ENCODE measurements at places on chromosomes 12 and 14.

DNA sequence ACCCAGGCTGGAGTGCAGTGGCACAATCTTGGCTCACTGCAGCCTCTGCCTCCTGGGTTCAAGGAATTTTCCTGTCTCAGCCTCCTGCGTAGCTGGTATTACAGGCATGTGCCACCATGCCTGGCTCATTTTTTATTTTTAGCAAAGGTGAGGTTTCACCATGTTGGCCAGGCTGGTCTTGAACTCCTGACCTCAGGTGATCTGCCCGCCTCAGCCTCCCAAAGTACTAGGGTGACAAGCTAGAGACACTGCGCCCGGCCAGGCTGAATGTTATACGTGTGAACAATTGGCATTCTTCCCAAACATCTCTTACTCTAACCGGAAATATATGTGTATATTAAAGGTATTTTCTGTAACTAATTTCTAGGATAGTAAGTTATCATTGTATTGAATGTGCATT is 13.2 kb upstream of the LIMA1 start:
- DNase-seq = no peak

- no peak for DNase-seq
Observed at GRCh38 chr14:91843437-91843836, 23.9 kb downstream of the TC2N start.

DNA sequence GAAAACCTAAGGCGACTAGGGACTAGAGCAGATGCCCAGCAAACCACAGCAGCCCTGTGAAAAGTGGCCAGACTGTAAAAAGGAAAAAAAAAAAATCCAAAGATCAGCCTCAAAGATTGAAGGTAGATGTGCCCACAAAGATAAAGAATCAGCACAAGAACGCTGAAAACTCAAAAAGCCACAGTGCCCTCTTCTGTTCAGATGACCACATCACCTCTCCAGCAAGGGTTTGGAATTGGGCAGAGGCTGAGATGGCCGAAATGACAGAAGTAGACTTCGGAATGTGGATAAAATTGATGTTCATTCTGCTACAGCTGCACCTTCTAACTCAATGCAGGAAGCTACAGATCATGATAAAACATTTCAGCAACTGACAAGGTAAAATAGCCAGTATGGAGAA is 154.4 kb downstream of the GPHN start:
- DNase-seq = peak; percentile 54

DNA sequence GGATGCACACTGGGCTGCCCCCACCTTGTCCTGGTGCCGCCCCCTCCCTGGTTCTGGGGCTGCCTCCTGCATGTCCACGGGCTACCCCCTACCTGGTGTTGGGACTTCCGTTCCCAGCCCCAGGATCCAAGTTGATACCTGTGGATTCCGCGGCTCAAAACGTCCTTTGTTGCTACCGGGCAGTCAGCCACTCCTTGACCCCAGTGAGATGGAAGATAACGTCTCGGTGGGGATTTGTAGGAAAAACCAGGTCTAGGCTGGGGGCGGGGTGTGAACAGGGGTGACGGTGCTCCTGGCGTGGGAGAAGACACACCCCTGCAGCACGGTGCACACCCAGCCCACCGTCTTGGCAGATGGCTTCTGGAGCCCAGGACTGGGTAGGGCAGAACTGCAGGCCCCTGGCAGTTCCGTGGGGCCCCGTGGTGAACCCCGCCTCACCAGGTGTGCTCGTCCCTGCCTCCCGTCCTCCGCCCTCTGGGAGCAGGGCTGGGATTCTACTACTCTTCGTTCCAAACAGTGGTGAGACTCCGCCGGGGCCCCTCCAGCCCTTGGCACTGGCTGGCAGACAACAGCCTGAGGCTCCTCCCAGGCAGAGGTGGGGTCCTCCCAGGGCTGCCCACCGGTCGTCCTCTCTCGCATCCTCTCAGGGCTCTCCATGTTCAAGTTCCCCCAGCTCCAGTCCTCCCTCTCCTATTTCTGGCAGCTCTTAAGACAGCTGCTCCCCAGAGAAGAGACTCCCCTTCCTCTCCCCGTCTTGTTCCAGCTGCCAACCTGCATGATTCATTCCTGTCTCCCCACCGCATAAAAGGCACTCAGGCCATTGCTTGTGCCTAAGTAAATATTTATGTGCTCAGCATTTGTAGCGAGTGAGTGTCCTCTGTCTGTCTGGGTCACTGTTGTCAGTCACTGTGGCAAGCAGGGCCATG is 75.5 kb downstream of the FBXL14 start:
- DNase-seq = peak; percentile 37

DNA sequence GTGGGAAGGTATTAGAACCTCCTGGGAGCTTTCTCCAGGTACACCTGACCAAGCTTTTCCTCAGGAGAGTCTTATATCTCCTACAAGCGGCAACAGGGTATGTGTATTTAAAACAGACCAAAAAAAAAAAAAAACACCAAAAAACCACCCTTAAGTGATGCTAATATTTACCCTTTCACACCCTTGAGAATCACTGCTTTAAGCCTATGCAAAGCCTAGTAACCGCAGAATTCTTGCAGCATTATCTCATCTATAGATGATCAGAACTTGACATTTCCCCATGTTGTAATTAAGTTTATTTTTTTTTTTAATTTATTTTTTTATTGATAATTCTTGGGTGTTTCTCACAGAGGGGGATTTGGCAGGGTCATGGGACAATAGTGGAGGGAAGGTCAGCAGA is 19.3 kb downstream of the ZNF641 start:
- DNase-seq = no peak

GRCh38 chr12:89840162-89840922 is 131.7 kb upstream of the ATP2B1 start:
- no peak for DNase-seq

- peak; percentile 13 for DNase-seq
Observed at GRCh38 chr12:83199069-83199468, 512.4 kb downstream of the TMTC2 start.

DNA sequence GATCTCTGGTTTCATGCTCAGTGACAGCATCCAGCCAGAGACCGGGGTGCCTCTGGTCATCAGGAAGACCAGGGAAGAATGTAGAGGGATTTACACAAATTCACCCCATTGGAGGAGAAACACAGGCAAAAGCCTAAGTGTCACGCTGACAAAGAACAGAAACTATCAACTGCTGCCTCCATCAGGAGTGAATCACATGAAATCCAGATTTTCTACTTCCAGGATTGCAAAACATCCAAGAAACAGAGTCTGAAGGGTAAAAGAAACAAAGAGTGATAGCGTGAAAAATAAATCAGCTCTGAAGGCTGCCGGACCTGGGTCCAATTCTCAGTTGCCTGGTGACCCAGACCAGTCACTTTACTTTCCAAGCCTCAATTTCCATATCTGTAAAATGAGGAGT is 136.1 kb upstream of the MAP1LC3B2 start:
- peak; percentile 50 for DNase-seq

DNA sequence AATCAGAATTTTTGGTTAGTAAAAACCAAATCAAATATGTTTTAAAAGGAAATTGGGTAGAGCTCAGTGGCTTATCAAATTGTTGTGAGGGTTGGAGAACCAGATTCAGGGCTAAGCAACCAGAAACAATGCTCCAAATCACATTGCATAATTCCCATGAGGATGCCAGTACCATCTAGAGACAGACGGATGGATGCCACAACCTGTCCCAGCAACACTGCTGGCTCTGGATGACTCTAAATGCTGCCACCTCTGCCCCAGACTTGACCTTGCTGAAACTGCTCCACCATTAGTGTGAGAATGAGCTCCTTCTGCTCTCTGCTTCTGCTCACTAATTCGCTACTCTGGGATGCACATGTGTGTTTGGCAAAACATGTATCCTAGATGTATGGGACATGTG is 43.9 kb downstream of the FRS2 start:
- DNase-seq = no peak

- peak; percentile 23 for DNase-seq
Observed at GRCh38 chr12:25855716-25856115, 102.8 kb upstream of the RASSF8 start.

- DNase-seq = no peak
Observed at GRCh38 chr12:18261906-18262305, 588 bp downstream of the PIK3C2G start.

DNA sequence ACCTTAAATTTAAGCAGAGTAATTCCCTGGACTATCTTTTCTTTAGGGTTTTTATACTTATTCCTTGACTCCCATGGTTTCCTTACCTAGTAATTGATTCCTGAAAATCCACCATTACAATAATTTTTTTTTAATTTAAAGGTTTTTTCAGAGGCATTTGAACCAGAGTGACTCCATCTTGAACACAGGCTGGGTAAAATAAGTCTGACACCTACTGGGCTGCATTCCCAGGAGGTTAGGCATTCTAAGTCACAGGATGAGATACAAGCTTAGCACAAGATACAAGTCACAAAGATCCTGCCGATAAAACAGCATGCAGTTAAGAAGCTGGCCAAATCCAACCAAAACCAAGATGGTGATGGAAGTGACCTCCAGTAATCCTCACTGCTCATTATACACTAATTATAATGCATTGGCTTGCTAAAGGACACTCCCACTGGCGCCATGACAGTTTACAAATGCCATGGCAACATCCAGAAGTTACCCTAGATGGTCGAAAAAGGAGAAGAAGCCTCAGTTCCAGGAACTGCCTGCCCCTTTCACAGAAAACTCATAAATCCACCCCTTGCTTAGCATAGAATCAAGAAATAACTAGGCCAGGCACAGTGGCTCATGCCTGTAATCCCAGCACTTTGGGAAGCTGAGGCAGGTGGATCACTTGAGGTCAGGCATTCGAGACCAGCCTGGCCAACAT is 53.6 kb downstream of the SLC25A21 start:
- peak; percentile 11 for DNase-seq

- no peak for DNase-seq
Observed at GRCh38 chr12:3333991-3334391, 157.0 kb upstream of the PRMT8 start.

- DNase-seq = no peak
Observed at GRCh38 chr14:36751106-36751505, 89.4 kb downstream of the PAX9 start.

DNA sequence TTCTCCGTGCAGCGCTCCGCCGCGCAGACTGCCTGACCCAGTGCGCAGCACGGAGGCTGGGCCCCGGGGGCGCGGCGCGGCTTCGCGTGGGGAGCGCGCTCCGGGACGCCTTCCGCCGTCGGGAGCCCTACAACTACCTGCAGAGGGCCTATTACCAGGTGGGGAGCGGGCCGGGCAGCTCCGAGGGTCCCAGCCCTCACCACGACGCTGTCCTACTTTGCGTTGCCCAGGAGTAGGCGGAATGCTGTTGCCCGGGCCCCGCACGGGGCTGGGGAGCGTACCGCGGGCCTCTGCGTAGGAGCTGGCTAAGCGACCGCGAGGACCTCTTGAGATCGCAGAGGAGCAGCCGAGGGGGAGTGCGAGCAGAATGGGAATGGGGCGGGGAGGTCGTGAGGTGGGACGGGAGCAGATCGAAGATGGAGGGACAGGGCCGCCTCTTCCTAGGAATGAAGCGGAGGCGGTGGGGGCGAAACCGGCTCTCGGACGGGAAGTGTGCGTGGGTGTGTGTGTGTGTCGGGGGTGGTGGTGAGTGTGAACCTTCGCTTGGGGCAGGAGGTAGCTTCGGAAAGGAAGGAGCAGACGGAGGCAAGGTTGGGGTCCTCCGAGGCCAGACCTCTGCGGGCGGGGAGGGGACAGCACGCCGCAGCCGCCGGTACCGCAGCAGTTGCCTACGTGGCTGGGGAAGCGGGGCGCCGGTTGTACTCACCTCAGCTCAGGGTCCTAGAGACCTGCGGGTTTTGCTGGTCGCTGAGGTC is 751 bp downstream of the P3H3 start:
- peak; percentile 82 for DNase-seq

- DNase-seq = no peak
Observed at GRCh38 chr14:76717508-76718290, 43.6 kb upstream of the VASH1 start.

DNA sequence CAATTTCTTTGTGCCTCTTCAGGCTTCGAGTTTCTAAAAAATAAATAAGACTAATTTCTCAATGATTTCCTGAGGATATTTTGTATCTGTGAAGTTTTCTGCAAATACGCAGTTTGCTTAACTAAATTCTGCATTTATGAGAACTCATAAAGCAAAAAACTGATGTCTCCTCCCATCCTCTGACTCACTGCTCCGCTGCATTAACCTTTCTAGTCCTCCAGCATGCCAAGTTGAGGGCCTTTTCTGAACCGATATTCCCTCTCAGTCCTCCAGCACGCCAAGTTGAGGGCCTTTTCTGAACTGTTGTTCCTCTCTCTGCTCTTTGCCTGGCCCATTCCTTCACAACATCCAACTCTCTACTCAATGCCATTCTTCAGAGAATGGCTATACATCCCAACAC is 3.2 kb downstream of the IPO8 start:
- DNase-seq = no peak

GRCh38 chr12:116537101-116537904 is 21.9 kb upstream of the MAP1LC3B2 start:
- DNase-seq = no peak

GRCh38 chr12:25058658-25059058 is 109.8 kb upstream of the BCAT1 start:
- no peak for DNase-seq

GRCh38 chr12:120846721-120847120 is 57.4 kb downstream of the SPPL3 start:
- no peak for DNase-seq
